ENCODE measurements at places on chromosomes 6 and 20.

GRCh38 chr6:169859978-169860703, 108.7 kb downstream of the ERMARD start:
- no peak for DNase-seq

DNA sequence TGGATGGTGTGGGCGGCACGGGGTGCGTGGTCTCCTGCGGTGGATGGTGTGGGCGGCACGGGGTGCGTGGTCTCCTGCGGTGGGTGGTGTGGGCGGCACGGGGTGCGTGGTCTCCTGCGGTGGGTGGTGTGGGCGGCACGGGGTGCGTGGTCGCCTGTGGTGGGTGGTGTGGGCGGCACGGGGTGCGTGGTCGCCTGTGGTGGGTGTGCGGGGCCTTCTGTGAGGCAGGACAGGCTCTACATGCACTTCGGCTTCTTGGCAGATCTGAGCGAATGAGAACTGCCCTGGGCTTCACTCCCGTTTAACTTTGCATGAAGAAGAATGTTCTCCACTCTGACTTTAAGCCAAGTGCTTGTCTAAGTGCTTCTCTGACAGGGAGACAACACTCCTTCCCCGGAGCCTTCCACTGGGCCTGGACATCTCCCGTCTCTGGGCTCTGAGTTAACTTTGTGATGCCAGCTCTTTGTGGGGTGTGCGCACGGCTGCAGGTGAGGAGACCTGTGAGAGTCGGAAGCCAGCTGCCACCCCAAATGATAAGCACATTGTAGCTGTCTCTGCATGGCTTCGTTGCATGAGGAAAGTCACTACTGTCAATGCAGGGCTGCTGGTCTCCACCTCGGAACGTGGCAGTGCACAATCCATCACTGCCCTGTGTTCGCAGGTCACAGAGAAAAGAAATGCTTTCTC, 244.8 kb downstream of the DLL1 start:
- no peak for DNase-seq

- DNase-seq, result no peak
Measured at GRCh38 chr20:434661-435419, 26.7 kb downstream of the RBCK1 start.

GRCh38 chr6:43927532-43928210, 157.7 kb downstream of the VEGFA start:
- peak; percentile 48 for DNase-seq

DNA sequence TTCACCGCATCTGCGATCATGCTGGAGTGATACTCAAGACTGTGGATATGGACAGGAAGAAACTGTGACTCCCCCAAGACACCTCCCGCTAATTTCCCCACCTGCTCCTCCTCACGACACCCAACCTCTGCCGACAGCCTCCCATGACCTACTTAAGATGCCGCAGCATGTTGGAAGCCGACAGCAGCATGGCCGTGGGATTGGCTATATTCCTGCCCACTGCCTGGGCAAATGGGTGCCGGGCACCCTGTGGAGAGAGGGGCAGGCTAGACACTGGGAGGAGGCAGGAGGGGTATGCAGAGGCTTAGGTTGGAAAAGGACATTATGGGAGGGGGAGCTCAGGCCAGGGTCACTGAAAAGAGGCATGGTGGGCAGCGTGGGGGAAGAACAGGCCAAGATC, 4.5 kb downstream of the IDH3B start:
- no peak for DNase-seq

DNA sequence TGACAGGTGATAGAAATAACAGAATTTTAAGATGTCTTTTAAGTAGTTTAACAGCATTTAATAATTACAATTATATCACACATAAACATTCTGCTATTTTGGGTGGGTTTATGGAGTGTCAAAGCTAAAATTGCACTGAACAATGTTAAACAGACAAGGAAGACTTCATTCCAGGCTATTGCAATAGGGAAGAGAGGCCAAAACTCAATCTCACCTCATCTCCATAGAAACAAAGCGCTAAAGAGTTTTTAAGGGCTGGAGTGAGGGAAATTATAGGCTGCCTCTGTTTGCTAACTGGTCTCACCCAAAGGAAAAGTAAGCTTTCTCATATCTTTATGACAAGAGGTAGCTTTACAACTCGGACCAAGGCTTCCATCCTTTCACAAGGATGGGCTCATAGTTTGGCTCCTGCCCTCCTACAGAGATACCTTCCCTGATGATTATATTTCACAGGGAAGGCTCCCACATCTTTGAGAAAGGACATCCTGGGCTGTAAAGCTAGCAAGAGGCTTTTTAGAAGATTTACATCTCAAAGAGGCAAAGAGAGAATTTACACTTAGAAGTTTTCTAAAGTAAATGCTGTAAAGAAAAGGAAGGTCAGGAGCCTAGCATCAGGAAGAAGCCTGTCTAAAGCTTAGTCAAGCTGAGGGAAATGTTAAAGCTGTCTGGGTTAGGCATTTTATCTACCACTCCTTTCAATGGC, 350.2 kb upstream of the IMPG1 start:
- DNase-seq, result no peak

DNA sequence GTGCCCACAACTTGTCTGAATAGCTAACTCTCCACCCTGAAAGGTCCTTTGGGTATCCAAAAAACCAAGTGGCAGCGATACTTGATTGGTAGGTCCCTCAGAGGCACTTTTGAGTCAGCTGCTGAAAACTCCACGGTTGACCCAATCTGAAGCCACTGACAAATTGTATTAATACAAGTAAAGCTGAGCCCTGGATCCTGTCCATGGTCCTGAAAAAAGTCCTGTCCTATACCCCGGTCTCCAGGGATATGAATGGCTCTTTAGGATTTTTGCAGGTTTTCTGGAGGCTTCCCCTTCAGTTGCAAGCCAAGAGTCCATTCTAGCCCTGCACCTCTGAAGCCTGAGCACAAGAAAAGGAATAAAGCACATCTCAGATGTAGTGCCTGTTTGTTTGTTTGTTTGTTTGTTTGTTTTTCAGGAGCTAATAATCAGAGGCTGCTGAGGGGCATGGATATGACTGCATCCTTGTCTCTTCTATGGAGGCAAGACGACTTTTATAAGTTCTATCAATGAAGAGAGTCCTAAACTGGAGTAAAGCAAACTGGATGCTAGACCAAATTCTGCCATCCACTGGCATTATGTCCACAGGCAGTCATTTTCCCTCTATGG, 1.7 kb upstream of the SLC12A5 start:
- DNase-seq, result no peak

- DNase-seq, result no peak
Measured at GRCh38 chr20:15033269-15033668, 695.9 kb upstream of the FLRT3 start.

DNA sequence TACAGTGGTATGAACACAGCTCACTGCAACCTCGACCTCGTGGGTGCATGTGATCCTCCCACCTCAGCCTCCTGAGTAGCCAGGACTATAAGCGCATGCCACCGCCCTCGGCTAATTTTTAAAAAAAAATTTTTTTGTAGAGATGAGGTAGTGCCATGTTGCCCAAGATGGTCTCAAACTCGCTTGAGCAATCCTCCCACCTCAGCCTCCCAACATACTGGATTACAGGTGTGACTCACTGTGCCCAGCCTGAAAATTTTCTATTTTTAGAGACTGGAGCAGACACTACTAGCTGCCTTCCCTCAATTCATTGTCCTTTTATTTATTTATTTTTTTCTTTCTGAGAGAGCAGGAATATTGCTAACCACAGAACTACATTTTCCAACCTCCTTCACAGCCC, 20.3 kb upstream of the GTF3C6 start:
- no peak for DNase-seq

DNA sequence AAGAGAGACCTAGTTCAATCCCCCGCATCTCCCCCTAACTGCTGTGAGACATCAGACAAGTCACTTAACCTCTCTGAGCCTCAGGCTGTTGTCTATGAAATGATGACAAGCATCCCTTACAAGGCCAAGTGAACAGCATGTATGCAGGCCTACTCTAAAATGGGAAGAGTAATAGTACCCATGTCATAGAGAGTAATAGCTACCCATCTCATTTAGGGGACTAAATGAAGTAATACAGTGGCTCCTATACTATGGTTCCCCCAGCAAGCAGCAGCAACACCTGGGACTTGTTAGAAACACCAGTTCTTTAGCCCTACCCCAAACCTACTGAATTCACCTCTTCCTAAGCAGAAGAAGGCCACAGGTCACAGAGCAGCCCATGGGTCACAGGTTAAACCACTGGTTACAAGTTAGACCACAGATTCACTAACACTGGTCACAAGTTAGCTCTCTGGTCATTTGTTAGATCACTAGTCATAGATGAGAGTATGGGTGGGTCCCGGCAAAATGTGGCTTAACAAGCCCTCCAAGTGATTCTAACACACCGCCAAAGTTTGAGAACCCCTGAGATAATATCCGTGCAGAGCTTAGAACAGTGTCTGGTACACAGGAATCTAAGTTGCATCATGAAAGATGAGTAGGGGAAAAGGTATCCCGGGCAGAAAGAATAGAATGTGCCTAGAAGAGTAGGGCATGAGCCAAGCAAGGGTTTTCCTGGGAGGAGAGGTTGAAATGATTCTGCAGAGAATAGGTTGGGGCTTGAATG, 1.4 kb downstream of the DEFB124 start:
- DNase-seq, result no peak

GRCh38 chr6:149140910-149141290, 176.6 kb upstream of the TAB2 start:
- no peak for DNase-seq

DNA sequence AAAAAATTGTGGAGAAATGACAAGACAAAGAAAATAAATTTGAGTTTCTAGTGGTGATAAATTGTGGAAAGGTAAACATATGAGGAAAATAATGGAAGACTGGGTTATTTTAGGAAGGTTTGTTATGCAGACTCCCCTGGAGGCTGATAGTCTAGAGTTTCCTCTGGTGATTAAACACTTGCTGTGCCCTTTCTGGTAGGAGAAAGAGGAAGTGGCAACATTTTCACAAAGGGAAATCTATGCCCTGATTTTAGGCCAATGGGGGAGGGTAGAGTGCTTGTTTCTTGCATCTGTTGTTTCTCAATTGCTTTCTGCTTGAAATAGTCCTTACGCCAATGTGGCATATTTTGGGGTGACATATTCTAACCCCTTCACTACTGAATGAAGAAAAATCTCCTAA, 129.1 kb upstream of the DOK5 start:
- no peak for DNase-seq

- peak; percentile 69 for DNase-seq
Measured at GRCh38 chr6:110039981-110040383, 61.9 kb downstream of the GPR6 start.

- DNase-seq, result no peak
Measured at GRCh38 chr6:132218059-132218696, 183.1 kb downstream of the MOXD1 start.

GRCh38 chr6:38703949-38704590, 1.1 kb upstream of the GLO1 start:
- no peak for DNase-seq

DNA sequence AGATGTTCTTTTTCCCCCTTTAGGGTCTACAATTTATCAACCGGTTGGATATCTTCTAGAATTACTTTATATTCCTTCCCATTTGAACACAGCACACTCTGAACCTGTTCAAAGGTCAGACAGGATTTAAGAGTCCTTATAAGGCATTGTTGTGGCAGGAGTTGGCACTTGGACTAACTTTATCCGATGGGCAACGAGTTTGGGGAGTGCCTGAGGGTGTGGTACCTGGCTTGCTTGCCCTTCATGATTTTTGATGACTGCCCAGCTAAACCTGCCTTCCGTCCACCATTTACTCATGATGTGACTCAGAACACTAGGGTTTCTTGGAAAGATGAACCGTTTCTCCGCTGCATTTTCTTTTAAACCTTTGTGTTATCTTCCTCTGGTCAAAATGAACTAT, 285.2 kb downstream of the FOXC1 start:
- no peak for DNase-seq

DNA sequence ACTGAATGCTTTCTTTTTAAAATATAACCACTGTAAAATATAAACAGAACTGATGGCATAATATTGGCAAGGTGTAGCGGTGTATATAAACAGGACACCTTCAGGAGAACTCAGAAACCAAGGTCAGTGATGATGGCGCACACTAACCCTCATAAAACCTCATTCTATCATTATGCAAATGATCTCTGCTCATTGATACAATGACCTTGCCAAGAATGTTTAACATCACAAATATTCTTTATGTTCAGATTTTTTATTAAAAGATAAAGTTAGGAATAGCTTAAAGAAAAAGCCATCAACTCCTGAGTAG, 48.6 kb upstream of the DST start:
- DNase-seq, result peak; percentile 21

- DNase-seq, result no peak
Measured at GRCh38 chr20:20755231-20755630, 42.8 kb upstream of the RALGAPA2 start.

DNA sequence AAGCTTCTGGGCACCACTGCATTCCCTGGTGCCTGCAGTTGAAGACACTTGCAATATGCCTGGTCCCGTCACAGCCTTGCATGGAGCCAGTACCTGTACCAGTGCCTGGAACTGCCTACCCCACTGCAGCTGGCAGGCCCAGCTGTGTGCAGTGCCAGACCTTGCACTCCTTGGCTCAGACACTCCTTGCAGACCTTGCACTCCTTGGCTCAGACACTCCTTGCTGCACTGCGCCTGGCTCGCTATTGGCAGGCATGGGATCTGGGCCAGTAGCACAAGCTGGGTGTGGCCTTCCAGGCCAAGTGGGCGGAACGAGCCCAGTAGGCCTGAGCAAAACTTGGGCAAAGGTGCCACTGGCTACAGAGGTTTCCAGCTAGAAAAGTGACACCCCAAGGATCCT, 1189.1 kb downstream of the GRIK2 start:
- DNase-seq, result no peak

DNA sequence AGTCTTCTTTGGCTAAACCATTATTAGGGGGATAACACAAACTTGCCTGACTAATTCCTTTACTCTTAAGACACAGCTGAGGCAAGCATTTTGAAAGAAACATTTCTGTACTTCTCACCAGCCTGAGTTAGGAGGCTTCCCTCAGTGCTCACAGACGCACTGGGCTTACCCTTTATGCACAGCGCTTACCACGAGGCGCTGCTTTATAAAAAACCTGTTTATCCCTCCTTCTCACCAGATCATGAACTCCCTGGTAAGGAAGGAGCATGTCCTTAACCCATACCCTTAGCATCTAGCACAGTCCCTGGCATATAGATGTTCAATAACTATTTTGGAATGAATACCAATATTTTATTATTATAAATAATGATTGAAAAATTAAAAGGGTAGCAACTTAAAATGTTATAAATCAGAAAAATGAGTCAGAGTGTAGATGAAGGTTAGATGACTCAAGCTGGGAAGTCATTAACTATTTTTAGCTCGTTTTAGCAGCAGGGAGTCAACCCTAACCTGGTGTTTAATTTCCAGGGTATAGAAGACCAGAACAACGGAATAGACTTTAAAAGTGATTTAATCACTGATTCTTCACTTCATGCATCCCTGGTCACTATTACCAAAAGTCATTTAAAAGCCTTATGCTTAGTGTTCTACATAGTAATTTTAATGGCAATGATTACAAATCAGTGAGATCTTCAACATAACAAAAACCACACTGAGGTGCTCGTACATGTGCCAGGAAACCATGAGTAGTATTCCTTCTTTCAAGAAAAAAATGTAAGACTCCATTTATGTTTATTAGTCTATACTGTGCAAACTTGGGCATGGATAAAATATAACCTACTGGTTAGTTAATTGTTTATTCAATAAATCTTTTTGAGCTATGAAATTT, 4.1 kb upstream of the TPD52L1 start:
- no peak for DNase-seq

All from NCI-H526 (cell line).